ENCODE measurements at places on chromosomes 1 and 21.

DNA sequence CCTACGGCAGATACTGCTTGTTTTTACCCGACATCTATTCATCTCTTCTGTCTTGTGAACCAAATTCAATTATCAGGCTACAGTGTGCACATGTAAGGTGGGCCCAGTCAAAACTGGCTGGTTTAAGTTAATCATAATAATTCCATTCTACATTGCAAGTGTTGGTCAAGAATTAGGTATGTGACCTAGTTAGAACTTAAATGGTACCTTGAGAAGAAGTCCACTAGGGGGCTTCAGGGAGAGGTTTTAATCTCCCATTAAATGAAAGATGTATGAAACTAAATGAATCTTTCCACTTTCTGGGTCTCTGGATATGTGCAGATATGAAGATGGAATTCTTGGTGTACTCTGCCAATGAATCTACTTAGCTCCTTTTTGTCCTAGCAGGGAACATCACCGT is 187.1 kb downstream of the CDC42BPA start:
- DNase-seq: peak; percentile 17

DNA sequence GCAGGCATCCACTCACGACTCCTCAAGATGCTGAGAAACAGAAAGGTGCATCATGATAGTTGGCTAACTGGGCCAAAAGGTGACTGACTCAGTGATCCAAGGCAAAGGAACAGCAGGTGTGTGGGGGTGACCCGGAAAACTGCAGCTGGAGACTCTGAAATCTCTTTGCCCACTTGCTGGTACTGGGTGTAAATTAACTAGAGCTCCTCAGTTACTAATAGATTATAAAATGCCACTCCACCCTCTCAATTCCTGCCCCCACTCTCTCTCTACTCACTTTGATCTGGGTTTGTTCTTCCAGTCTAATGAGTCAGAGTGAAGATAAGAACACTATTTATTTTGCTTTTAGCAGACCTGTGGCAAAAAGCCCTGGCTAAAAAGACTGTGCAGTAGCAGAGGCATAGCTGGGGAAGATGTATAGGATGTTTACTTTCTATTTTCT is 7.2 kb upstream of the PIGC start:
- DNase-seq: no peak

DNA sequence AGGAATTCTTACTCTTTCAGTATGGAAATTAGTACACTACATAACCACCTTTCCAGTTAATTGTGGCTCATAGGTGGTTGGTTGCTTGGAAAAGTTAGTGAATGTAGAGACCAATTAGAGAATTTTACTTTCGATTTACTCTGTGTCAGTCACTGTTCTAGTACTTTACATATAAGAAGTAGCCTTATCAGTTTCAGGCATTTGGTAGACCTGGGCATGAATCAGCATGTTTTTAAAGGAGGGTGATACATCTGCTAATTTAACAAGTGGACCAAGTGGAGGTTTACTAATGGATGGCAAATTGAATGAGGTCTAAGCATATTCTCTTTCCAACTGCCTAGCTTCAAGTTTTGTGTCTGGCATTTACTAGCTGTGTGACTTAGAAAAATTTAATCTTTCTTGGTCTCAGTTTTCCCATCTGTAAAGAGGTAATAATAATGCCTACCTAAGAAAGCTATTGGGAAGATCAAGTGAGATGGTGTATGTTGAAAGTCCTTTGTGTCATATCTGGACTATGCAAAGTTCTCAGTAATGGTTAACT is 1158.6 kb downstream of the PLA2G4A start:
- DNase-seq: no peak

DNA sequence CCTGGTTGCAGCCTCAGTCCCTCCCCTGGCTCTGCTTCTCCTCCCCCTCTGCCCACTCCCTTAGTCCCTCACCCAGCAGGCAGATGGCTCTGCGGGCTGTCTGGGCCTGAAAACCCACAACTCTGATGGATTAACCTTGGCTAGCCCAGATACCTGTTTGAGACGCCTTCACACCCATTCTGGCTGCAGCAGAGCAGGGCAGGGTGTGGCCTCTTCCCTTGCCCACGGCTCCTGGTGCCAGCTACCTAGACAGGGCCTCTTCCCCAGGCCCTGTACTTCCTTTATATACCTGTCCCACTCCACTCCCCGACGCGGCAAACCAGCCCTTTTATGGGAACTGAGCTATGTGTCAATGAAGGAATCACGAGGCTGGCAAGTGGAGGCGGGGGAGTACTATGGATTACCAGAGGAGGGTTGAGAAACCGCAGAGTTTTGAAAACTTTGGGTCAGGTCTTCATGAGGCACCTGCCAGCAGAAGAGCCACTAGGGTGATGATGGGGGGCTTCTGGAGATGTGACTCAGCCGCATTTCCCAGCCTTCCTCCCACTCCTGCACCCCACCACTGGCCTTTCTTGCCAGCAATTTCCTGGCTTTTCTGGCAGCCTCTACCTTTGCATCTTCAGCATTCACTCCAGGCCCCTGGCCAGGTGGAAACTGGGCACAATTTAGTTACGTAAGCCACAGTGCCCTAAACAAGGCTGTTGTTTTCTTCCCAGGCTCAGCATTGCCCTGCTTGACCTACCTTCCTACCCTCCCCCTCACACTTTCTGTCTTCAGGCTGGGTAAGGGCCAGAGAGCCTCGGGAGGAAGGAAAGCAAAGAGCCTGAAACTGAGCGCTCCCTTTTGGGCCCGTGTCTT is at the start of gene CHI3L1:
Gene CHI3L1, minus strand, starts transcription at position 259 of the 858 bp plus-strand sequence. Its CDS starts 81 bp downstream, at position 178.
- DNase-seq: no peak

DNA sequence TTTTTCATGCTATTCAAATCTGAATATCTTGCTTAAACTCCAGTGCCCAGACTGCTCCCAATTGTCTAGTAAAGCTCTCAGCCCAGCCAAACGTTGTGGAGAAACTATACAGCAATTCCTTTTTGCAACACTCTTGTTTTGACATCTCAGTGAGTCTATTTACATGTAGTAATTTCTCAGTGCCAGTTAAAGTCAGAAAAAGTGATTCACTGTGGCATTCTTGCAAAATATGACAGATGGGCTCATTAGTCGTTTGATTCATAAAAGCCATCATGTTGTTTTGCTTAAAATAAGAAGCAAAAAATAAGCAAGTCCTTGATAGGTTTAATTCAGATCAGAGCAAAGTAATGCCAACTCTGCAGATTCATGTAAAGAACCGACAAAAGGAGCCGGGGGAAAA is 20.7 kb upstream of the TMPRSS15 start:
- DNase-seq: no peak

- no peak for DNase-seq
Measured at GRCh38 chr1:159067699-159068621, 8.6 kb downstream of the AIM2 start.

DNA sequence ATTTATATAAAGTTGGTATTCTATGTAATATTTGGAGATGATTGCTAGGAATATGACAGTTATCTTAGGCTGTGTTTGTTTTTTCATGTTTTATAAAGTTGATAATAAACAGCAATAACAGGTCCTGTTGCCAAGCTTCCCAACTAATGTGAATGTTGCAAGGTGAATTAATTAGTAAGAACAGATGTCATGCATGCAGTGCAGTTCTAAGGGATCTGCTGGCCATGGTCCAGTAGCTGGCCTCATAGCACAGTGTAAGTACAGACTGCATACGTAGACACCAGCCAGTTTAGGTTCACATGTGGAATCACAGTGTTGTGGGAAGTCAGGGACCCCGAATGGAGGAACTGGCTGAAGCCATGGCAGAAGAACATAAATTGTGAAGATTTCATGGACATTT is 478.2 kb downstream of the NEGR1 start:
- no peak for DNase-seq

DNA sequence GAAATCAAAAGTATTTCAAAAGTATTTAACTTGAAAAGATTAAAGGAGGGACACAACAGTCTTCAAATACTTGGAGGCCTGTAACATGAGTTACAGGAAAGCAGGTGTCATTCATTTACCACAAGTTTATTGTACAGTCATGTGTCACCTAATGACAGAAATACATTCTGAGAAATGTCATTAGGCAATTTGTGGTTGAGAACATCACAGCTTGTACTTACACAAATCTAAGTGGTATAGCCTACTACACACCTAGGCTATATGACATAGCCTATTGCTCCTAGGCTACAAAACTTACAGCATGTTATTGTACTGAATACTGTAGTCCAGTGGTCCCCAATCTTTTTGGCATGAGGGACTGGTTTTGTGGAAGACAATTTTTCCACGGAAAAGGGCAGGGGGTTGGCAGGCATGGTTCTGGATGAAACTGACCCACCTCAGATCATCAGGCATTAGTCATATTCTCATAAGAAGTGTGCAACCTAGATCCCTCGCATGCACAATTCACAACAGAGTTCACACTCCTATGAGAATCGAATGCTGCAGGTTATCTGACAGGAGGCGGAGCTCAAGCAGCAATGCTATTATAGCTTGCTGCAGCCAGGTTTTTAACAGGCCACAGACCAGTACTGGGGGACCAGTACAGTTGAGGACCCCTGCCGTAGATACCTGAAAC is 25.0 kb upstream of the PHTF1 start:
- no peak for DNase-seq

DNA sequence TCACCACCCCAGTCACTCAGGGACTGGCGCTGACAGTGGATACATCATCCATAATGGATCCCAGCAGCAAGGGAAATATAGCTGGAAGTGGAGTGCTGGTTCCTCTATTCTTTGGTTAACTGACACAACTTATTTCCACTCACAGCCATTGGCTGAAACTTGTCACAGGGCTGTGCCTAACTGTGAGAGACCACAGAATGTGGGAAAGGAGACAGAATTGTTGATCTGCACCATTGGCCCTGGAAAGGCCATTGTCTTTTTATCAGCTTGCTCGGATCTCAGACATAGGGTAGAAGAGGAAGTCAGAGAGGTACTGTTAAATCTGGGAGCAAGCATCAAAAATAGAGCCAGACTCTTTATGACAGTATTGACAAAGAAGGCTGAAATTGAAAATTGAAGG is 451.3 kb downstream of the AJAP1 start:
- DNase-seq: no peak

Data from neural progenitor cell (in vitro differentiated cells).